ENCODE measurements at places on chromosomes 12 and 14. TPM values are rescaled to one million over a fixed set of nuclear protein-coding genes. Genes with fewer than 3 reads are reported as not detected.

GRCh38 chr14:72666610-72667009 lies 227.3 kb downstream of the DPF3 start:
- DNase-seq, result no peak

DNA sequence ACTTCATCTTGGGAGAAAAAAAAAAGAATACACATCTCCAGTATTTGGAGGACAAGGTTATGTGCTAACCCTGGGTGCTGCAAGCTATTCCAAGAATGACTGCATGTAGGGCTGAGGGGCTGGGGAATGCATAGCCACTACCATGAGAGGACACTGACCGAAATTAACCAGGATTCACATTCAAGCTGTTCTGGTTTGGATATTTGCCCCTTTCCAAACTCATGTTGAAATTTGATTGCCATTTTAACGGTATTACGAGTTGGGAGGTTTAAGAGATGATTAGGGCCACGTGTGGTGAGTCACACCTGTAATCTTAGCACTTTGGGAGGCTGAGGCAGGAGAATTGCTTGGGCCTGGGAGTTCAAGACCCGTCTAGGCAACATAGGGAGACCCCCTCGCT lies 18.5 kb upstream of the MARK3 start:
- no peak for DNase-seq

- no peak for DNase-seq
Observed at GRCh38 chr14:53921027-53921426, 35.6 kb downstream of the BMP4 start.

- no peak for DNase-seq
Observed at GRCh38 chr12:54172168-54172567, 16.6 kb downstream of the SMUG1 start.

CEBPE gene
- total RNA-seq, result 0.27 TPM

- no peak for DNase-seq
Observed at GRCh38 chr12:123488539-123489230, 30.7 kb downstream of the SNRNP35 start.

DNA sequence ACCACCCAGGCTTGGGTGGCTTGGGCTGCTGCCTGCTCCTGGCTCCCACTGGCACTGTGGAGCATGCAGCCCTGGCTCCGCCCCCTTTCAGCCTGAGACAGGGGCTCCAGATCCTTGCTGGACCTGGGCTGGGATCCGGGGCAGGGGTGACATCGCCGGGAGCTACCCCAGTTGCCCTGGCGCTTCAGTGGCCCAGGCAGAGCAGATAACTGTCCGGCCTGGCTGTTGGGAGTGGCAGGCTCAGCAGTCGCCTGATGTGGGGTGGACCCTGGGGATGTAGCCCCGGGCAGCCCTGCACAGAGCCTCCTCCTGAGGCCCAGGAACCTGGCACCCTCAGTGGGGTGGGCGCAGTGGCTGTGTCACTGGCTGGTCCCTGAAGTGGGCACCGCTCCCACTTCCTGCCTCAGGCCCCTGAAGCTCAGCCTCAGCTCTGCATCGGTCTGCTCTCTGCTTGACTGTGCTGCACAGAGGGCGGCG lies 57.9 kb downstream of the FUT8 start:
- DNase-seq, result no peak

MARCHF9 gene
- 23.4 TPM for total RNA-seq

DNA sequence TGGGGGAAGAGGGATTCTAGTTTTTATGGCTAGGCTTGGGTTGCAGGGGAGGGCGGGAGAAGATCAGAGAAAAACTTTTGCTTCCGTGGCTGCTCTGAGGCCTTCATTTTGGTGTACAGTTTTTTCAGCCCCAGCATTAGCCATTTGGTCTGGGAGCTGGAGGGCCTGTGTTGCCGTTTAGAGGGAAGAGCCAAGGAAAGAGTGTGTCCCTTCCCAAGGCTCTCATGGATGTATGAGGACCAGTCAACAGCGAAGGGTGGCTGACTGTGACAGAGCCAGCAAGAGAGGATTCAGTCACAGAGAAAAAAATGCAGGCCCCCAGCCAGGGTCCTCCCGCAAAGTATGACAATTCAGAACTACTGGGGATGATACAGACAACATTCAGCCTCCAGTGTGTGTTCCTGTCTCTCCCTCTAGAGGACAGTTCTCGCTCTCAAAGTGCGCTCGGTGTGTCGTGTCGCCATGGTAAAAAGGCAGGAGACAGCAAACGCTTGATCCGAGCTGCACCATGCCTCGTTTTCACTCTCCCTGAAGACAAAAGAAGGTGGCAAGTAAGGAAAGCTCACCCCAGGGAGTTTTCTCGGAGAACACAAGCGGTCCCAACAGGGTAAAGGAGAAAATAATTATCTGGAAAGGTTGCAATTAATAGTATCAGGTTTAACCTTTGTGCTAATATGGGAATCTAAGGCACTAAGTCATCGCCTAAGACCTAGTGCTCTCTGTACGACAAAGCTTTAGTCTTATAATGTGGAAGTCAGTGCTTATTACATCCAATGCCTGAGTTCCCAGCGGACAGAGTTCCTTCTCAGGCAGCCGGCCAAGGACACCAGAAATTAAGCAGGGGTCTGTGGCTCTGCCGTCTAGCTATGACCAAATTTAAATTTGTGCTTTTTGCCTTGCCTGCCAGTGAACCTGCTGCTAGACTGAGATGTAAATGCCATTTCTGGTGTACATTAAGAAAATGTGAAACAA lies 157.3 kb upstream of the PLXNC1 start:
- no peak for DNase-seq

SERPINA4 gene
- not detected for total RNA-seq

DNA sequence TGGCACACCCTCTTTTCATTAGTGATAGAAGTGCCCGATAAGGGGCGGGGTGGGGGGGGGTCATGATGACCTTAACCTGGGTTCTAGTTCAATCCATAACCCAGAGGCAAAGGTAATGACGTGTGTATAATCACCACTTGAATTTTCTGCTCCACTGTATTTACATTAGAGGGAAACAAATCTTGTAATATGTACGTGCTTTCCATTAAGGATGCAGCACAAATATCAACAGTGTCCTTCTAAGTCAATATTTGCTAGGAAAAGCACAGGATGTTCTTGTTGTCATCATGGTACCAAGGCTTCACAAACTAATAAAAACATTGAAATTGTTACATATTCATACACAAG lies 121.2 kb upstream of the SLC38A2 start:
- no peak for DNase-seq

DNA sequence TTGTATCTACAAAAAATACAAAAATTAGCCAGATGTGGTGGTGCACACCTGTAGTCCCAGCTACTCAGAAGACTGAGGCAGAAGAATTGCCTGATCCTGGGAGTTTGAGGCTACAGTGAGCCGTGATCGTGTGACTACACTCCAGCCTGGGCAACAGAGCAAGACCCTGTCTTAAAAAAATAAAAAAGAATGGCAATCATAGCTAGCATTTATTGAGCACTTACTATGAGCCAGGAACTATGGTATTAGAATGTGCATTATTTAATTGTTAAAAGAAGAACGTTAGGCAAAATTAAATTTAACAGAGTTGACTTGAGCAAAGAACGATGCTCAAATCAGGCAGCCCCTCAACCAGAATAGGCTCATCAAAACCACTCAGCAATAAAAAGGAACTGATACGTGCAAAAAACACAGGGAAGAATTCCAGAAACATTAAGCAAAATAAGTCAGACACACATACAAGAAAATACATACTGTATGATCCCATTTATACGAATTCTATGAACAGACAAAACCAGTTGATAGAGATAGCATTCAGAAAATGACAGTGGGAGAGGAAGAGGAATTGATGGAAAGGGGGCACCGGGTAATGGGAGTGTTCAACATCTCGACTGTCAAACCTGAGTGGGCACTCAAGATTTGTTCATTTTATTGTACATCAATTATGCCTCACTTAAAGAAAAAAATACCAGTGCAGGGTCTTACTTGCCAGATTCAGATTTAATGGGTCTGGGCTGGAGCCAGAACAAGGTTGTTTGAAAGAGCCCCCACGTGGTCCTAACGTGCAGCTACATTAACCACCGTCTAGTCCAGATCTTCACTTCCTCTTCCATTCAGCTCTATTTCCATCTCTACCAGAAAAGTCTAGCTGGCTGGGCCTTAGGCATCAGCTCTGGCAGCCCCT lies 8.0 kb downstream of the SCNN1A start:
- DNase-seq, result peak; percentile 70

DNA sequence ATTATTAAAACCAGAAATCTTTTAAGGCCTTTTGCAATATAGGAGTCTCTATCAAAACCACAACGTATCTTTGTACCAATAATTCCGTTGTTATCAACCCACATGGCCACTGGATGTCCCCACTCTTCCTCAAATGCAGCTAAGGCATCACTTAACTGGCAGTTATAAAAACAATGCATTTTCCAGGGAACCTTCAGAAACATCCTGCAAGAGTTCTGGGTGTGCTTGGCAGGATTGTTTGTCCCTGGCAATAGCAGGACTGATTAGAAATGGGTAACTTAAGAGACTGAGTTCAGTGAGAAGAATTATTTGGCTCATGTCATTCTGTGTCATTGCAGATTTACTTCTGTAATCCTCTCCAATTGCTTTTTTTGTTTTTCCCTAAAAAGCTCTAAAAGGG lies 112.0 kb downstream of the SLC15A5 start:
- peak; percentile 3 for DNase-seq

UBR7 gene
- total RNA-seq, result 39.7 TPM

- no peak for DNase-seq
Observed at GRCh38 chr12:66733839-66734238, 55.0 kb upstream of the GRIP1 start.

- DNase-seq, result no peak
Observed at GRCh38 chr12:57935331-57935730, 6.0 kb upstream of the ATP23 start.

GRCh38 chr12:104304261-104305009 lies 896 bp downstream of the EID3 start:
- no peak for DNase-seq

TMTC1 gene
- not detected for total RNA-seq

- no peak for DNase-seq
Observed at GRCh38 chr12:127810041-127810440, 456.9 kb upstream of the TMEM132C start.

- no peak for DNase-seq
Observed at GRCh38 chr14:74490486-74490885, 2.6 kb downstream of the NPC2 start.

PTGER2 gene
- 19.9 TPM for total RNA-seq

DNA sequence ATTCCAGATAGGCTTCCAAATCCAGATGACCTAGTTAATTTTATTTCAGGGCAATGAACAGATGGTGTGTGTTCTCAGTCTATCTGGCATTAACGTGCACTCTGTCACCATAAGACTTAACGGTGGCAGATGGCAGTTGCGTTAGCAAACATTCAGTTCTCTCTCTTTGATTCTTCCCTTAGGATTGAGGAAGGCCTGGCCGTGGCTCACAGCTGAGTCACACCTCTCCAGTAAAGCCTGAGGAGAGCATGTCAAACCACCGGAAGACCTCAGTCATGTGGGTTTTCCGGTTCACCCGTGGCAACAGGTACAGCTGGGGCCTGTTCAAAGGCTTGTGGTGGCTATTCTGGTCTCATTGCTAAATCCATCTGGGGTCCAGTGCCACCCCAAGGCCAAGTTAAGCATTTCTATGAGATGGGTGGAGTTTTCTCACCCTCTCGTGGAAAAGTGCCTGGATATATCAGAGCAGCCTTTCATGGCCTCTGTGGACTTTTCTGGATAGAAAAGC lies 545.1 kb upstream of the ATP2B1 start:
- peak; percentile 60 for DNase-seq

DNA sequence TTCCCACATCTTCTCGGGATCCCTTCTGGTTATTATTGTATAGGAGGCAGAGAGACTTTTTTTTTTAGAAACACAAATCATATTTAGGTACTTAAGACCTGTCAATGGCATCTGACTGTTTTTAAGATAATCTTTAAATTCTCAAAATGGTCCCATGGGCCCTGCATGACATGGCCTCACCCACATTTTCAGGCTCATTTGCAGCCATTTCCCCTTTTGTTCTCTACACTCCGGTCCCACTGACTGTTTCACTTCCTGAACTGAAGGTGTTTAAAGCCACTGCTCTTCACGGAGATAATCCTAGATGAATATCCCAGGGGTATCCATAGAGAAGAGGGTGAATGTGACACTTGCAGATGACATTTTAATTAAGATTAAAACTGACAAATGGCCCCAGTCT lies 12.3 kb upstream of the C12orf71 start:
- no peak for DNase-seq

HOTAIR gene
- not detected for total RNA-seq

IFI27L1 gene
- 23.3 TPM for total RNA-seq

KCNC2 gene
- total RNA-seq, result not detected

NGB gene
- total RNA-seq, result not detected

DNA sequence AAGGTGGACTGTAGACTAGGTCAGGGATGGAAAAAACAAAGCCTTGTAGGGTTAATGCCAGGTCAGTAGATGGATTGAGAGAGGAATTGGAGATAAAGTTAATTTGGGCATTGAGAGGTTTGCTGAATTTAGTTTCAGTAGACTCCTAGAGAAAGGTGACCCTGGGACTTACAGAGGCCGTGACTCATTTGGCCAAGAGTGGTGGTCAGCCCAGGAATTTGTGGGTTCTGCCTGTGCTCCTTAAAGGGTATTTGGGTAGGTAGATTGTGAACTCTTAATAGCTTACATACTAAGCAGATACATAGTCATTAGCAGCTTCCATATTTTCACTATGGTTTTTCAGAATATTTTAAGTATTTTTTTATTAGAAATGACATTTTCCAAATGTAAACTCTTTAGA lies 21.8 kb downstream of the PLEKHA5 start:
- no peak for DNase-seq

GRCh38 chr14:63452796-63453195 lies 90.4 kb downstream of the PPP2R5E start:
- DNase-seq, result no peak

DNA sequence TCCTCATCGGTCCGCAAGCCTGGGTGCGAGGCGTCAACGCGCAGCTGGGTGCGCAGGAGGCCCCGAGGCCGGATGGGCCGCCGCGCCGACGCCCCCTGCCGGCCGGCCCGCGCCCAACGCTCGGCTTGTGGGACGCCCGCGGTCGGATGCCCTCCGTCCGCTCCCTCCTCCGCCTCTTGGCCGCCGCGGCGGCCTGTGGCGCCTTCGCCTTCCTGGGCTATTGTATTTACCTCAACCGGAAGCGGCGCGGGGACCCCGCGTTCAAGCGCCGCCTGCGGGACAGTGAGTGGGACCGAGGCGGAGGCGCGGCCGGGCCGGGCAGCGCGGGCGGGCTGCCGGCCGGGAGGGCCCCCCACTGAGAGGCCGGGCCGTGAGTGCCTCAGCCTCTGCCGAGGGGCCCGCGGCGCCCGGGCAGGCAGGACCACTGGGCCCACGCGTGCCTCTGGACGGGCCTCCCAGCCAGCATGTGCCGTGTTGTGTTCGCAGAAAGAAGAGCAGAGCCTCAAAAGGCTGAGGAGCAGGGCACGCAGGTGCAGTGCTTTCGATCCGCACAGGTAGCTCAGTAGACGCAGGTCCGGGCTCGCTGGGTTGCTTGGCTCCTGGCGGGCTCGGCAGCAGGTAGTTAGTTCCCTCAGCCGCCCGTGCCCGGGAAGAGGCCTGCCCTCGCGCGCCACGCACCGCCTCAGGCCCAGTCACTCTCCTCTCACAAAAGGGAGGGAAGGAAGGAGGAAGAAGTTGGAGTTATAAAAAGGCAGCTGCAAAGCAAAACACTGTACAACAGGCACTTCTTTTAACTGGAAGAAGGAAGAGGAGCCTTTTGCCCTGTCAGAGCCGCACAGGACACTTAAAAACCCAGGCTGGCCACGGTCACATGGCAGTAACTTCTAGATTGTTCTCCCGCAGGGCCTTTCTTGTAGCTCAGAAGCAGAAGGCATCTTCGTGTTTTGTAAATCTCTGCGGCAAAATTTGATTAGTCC lies at the start of gene TOMM20L:
Gene TOMM20L, plus strand, starts transcription at position 119 of the 977 bp plus-strand sequence. Its CDS starts 28 bp downstream, at position 147.
- peak; percentile 73 for DNase-seq

STX2 gene
- total RNA-seq, result 11.8 TPM
